SJCRH30 (cell line): ENCODE measurements at places on chromosomes 6 and 20. TPM values are rescaled to one million over a fixed set of nuclear protein-coding genes. Genes with fewer than 3 reads are reported as not detected.

GRCh38 chr6:134703206-134703605, 246.7 kb downstream of the ALDH8A1 start:
- H3K36me3 ChIP-seq, result no peaks in the 10 kb centered on the region
- H3K27me3 ChIP-seq, result no peaks in the 10 kb centered on the region
- H3K27ac ChIP-seq, result no peak overlapping the region

- H3K4me1 ChIP-seq, result peaks cover 7% of the 10 kb centered on the region; the same call in 1 of the 2 replicates
- no peak for DNase-seq
- H3K27me3 ChIP-seq, result no peaks in the 10 kb centered on the region
- H3K36me3 ChIP-seq, result peaks cover 73% of the 10 kb centered on the region
- H3K27ac ChIP-seq, result no peak overlapping the region
Observed at GRCh38 chr6:45483501-45483900, 105.8 kb upstream of the SUPT3H start.

- H3K4me1 ChIP-seq, result peaks cover 3% of the 10 kb centered on the region; the same call in 1 of the 2 replicates
- peak overlapping the region; percentile 94 for H3K4me3 ChIP-seq
- DNase-seq, result no peak
Observed at GRCh38 chr20:32110727-32111126, 1.2 kb downstream of the TM9SF4 start.

- no peak overlapping the region for H3K4me3 ChIP-seq
- no peaks in the 10 kb centered on the region for H3K36me3 ChIP-seq
- DNase-seq, result no peak
Observed at GRCh38 chr6:153673225-153673624, 365.8 kb upstream of the OPRM1 start.

GRCh38 chr6:45513843-45514242, 136.1 kb upstream of the SUPT3H start:
- peaks cover 94% of the 10 kb centered on the region for H3K36me3 ChIP-seq
- H3K4me1 ChIP-seq, result peaks cover 7% of the 10 kb centered on the region; the same call in 1 of the 2 replicates
- no peak for DNase-seq

GRCh38 chr20:57620274-57620990, at the start of gene ZBP1:
TSS of gene ZBP1 (minus strand) at chr20:57620426. CDS start at chr20:57620295, 131 bp downstream.
- H3K27me3 ChIP-seq, result peaks cover 6% of the 10 kb centered on the region
- no peak within 1 kb of the TSS for H3K4me3 ChIP-seq
- peak; percentile 45 for DNase-seq
- H3K27ac ChIP-seq, result no peak within 1 kb of the TSS
- H3K4me1 ChIP-seq, result peaks cover 31% of the 10 kb centered on the region
- no peaks in the 10 kb centered on the region for H3K36me3 ChIP-seq

GRCh38 chr20:2606507-2607006, 45.9 kb upstream of the NOP56 start:
- no peak for DNase-seq
- no peak overlapping the region for H3K27ac ChIP-seq
- peaks cover 35% of the 10 kb centered on the region for H3K4me1 ChIP-seq
- H3K27me3 ChIP-seq, result no peaks in the 10 kb centered on the region

DNA sequence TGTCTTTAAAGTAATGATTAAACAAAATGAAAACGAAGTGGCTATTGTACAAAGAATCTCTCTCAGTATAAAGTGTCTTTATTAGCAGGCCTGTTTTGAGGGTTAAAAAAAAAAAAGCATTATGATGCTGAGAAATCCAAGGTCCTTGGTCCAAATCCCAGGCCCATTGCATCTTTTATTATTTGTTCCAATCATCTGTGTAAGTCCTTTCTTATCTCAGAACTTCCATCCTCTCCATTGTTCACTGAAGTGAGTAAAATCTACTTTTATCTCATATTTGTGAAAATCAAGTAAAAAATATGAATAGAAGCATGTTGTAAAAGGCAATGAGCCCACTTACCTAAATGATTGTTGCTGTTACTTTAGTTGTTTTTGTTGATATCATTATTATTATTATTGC, 499.1 kb upstream of the JAG1 start:
- no peak for DNase-seq
- H3K27me3 ChIP-seq, result no peaks in the 10 kb centered on the region

- H3K4me3 ChIP-seq, result no peak overlapping the region
- H3K27me3 ChIP-seq, result no peaks in the 10 kb centered on the region
- no peak overlapping the region for H3K27ac ChIP-seq
Observed at GRCh38 chr6:162845972-162846371, 118.2 kb downstream of the PACRG start.

- peaks cover 4% of the 10 kb centered on the region for H3K36me3 ChIP-seq
- H3K4me1 ChIP-seq, result peaks cover 16% of the 10 kb centered on the region
- DNase-seq, result no peak
- peak overlapping the region; percentile 54 for H3K27ac ChIP-seq
Observed at GRCh38 chr6:135474362-135474761, 23.2 kb downstream of the AHI1 start.

Gene SOBP
- total RNA-seq, result 7.0 and 7.8 TPM in 2 replicates

Gene MEP1A
- total RNA-seq, result not detected in 2 replicates
